K562 (cell line): ENCODE measurements at places on chromosomes 4 and X. TPM values are rescaled to one million over a fixed set of nuclear protein-coding genes. Genes with fewer than 3 reads are reported as not detected.

Gene CFAP299
- total RNA-seq, result 0.09 and 0.67 TPM in 2 replicates

- H3K27me3 ChIP-seq, result no peaks in the 10 kb centered on the region
- no peak overlapping the region for H3K27ac ChIP-seq
- H3K4me1 ChIP-seq, result no peaks in the 10 kb centered on the region; the same call in 2 of the 3 replicates
- H3K36me3 ChIP-seq, result peaks cover 7% of the 10 kb centered on the region; the same call in 2 of the 3 replicates
- H3K4me3 ChIP-seq, result no peak overlapping the region
Observed at GRCh38 chr4:39942507-39942906, 35.2 kb downstream of the PDS5A start.

Gene MAGEC2
- 56.9 and 57.4 TPM in 2 replicates for total RNA-seq

DNA sequence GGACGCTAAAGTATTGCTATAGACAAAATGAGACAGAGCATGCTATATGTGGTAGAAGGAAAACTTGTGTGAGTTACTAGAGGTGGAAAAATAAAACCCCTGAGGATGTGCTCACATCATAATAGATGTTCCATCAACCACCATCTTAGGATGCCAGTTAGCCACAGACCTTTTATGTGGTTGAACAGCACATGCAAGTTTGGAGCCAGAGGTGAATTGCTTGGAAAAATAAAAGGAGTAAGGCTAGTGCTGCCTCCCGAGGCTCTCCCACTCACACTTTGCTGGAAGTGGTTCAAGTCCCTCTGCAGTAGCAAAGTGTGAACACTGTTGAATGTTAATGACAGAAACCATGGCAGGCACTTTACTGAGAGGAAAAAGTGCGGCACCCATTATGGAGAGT is 39.4 kb upstream of the PPARGC1A start:
- DNase-seq, result no peak
- no peak overlapping the region for H3K27ac ChIP-seq
- no peaks in the 10 kb centered on the region for H3K27me3 ChIP-seq
- no peak overlapping the region for H3K4me3 ChIP-seq
